ENCODE measurements at places on chromosomes 6 and 20. TPM values are rescaled to one million over a fixed set of nuclear protein-coding genes. Genes with fewer than 3 reads are reported as not detected.
A peak's percentile ranks its signal among the peaks of the same experiment; 100 is the strongest.

Gene ANGPT4
- total RNA-seq, result not detected

Gene TNNC2
- 1.3 TPM for total RNA-seq

Gene HLA-DQB1
- total RNA-seq, result 28.1 TPM

Gene OXT
- total RNA-seq, result 1.5 TPM

Gene ZGPAT
- 42.7 TPM for total RNA-seq

DNA sequence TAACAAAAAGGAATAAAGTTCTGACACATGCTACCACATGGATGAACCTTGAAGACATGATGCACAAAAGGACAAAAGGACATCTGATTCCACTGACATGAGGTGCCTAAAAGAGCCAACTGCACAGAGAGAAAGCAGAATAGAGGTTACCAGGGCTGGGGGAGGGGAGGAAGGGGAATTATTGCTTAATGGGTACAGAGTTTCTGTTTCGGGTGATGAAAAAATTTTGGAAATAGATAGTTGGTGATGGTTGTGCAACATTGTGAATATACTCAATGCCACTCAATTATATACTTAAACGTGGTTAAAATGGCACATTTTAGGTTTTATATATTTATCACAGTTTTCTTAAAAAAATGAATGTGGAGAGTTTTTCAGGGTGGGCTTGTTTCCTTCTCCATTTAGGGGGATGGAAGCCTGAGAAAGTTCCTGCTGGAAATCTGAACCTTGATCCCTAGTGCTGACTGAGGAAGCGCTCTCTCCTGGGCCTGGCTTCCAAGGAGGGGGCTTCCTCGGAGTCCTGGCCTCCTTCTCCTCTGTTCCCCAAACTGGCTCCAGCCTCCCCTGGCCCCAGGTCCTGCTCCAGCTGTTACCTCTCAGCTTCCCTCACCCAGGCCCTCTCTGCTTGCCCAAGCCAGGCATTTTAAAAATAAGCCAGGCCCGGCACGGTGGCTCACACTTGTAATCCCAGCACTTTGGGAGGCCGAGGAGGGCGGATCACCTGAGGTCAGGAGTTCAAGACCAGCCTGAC, 79.2 kb downstream of the NOL4L start:
- DNase-seq, result no peak

DNA sequence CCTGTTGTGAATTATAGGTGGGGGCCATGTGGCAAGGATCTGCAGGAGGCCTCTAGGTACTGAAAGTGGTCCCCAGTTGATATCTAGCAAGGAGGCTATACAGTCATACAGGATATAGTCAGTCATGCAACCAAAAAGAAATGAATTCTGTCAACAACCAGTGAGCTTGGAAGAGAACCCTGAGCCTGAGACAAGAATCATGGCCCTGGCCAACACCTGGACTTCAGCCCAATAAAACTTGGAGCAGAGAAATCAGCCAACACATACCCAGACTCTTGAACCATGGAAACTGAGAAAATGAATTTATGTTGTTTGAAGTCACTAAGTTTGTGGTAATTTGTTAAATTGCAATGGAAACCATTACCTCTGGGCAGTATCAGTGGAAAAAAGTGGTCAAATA, 370.2 kb downstream of the KIF16B start:
- no peak for DNase-seq

DNA sequence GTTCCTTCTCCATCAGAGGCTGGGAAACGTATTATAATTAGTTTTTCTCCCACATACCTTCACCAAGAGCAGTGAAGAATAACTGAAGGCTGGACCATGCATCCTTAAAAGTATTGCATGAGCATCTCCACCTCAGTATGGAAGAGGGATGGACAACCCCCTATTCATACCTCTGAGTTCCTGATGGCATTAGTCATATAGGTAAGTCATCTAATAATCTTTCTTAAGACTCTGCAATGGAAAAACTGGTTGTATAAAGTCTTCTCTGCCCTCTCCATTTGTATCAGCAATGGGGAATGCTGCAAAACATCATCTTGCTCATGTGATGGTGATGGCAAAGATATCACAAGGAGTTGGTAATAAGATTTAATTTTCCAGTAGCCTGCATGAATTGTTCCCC, 24.5 kb downstream of the PGM3 start:
- DNase-seq, result no peak

DNA sequence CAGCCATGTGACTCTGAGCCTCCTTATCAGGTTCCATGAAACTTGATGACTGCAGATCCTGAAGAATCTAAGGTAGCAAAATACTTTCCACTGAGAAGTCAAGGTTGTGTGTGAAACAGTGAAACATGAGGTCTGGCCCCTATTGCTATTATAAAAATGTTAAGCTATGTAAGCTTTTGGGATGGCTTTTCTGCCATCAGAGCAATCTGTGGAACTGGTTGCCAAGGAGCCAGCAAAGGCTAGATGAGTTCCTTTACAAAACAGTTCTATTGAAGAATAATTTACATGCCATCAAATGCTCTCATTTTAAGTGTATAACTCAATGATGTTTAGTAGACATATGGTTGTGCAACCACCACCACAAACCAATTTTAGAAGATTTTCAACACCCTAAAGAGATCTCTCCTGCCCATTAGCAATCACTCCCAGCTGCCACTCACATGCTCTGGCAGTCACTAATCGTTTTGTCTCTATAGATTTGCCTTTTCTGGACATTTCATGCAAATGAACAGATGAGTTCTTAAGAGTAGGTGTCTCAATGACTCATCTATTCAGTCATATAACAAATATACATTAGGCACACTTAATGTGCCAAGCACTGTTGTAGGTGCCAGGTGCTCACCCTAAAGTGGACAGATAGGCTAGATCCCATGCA, 19.9 kb upstream of the MEP1A start:
- no peak for DNase-seq

DNA sequence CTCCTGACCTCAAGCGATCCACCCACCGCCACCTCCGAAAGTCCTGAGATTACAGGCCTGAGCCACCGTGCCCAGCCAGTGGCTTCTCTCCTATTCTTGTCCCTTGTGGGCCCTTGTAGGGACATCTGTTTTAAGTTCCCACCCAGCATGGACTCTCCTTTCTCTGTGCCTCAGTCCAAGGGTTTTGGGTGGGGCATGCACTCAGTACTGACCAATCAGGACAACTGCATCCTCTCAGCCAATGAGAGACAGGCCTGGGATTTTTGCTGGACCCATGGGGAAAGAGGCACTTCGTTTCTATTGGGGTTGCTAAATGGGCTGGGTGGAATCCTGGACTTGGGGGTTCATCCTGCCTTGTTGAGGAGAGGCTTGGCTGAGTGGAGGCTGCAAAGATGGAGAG, 34.4 kb downstream of the SNAI1 start:
- DNase-seq, result no peak

GRCh38 chr6:125151700-125152099, 1.9 kb upstream of the TPD52L1 start:
- no peak for DNase-seq

GRCh38 chr20:23820493-23820892, 6.0 kb downstream of the CST2 start:
- DNase-seq, result no peak

DNA sequence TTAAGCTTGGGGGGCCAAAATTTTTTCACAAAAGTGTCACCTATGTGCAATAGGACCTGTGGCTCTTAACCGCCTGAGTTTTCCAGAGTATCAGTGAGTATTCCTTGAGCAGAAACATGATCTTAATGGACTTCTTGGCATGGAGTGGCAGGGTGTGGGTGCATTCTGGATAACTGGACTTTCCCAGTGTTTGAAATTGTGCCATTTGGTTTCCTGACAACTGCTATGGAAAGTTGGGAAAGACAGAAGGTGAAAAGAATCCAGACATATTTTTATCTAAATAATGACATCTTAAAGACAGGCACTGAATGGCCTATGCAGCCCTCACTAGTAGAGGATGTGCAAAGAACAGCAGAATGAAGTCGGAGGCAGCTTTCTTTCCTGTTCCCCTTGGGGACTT, 34.3 kb upstream of the ADTRP start:
- no peak for DNase-seq

DNA sequence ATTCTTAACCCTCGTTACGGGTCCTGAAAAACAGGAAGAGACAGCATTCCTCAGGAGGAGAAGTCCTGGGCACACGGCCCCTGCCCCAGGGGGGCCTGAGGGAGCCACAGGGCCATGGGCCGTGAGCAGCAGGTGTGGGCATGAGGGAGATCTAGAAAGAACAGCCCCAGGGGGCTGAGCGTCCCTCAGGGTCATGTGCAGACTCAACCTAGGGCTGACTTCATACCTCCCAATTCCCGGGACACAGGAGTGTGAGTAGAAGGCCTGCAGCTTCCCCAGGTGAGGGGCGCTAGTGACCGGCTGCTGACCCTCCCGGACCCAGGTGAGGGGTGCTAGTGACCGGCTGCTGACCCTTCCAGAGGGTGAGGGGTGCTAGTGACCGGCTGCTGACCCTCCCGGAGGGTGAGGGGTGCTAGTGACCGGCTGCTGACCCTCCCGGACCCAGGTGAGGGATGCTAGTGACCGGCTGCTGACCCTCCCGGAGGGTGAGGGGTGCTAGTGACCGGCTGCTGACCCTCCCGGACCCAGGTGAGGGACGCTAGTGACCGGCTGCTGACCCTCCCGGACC, 35.1 kb downstream of the FRMD1 start:
- DNase-seq, result no peak

GRCh38 chr6:33207552-33208090, 679 bp upstream of the RING1 start:
- DNase-seq, result no peak

DNA sequence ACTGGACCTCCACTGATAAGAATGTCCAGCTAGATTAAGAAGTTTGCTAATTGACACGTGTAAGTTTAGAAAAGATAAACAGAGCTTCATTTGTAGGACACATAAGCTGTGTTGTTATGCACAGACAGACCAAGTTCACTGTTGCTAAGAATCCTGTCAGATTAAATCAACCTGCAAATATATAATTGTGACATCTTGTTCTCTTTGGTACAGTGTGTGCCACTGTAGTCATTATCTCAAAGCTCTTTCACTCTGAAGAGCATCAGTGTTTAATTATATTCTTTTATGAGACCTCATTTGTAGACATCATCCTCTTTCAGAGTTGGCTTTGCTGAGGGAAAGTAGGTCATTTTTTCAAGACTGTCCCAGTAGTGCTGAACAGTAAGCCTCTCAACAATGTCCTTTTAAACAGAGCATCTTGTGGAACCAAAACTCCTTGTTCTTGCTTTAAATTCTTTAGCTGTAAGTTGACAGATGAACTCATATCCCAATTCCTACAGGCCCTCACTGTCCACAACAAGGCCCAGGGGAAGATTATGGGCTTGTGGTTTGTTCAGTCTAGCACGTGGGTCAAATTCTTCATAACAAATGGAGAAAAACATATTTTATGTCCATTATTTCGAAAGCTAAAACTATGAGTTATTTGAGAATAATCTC, 252.4 kb downstream of the HDGFL1 start:
- no peak for DNase-seq

DNA sequence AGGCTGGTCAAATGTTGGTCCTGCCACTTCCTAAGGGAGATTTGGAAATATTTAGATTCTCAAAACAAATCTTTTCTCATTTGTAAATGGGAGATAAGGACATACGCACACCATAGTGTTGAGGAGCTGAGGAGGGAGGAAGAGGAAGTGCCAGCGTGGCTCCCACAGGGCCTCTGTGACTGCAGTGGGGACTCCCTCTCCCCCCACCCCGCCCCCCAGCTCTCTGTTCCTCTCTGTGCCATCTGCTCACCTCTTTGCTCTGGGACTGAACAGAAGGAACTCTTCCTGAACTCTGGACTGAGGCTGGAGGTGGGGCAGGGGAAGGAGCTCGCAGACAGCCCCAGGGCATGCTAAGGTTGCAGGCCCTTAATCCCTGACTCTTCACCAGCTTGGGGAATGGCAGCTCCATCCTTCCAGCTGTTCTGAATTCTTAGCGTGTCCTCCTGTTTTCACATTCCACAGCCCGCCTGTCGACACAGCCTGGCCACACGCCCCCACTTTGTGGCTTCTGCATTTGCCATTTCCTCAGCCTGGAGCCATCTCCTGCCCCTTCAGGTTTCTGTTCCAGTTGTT, 11.4 kb downstream of the DDX27 start:
- no peak for DNase-seq

GRCh38 chr6:113969888-113970804, 802 bp downstream of the HDAC2 start:
- DNase-seq, result peak; percentile 30

DNA sequence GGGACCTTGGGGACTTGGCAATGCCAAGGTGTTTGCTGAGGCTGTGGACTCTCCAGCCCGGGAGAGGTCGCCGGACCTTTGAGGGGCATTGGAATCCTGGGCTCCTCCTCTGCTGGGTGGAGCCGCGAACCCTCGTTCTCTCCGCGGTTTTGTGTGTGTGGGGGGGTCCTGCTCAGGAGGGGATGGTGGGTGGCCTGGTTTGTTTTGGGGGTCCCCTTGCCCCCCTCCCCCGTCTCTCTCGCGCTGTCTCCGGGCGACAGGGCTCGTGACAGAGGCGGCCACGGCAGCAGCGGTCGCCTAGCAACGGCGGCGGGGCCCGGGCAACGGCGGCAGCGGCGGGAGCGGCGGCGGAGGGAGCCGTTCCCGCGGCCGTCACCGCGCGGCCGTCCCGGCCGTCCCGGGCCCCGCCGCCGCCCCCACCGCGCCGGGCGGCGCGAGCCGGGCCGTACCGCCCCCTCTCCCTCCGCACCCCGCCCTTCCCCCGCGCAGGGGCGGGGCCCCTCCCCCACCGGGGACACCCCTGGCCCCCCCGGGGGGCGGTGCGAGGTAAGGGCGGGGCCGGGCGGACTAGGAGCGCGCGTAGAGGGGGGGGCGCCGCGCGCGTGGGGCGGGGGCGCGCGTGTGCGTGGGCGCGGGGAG, 7.8 kb downstream of the SYNGAP1 start:
- DNase-seq, result no peak

DNA sequence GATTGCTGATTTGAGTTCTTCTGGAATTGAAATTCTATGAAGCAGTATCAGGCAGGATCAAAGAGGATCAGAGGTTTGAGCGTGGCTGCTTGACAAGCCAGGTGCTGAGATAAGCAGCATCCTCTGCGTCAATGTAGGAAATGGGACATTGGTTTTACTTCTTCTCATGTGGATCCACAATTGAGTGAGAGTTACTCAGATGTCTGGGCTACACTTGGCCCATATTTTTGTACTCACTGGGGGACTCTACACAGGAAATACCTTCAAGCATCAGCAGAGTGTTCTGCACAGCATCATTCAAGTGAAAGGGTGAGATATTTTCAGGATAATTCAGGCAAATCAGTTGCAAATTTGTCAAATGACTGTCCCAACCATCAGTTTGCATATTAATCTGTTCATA, 613.9 kb upstream of the ARID1B start:
- no peak for DNase-seq

DNA sequence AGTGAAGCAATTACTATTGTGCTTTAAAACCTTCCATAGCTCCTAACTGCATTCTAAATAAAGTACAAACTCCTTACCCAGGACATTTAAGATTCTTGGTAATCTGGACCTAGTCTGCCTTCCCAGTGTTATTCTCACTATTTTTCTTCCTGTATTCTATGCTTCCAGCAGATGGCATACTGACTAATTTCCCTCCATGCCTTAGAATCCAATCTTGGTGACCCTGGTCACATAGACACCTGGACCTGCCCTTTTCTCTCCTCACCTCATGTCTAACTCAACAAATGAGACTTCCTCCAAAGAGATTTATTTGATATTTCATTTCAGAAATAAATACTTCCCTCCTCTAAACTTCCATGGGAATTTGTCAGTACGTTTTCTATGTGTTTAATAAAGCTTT, 25.8 kb downstream of the ROS1 start:
- no peak for DNase-seq

Measured in T-cell (primary cell).